Activated T-cell treated with anti-CD3 and anti-CD28 coated beads for 4 hours (primary cell): ENCODE measurements at places on chromosomes 12 and 14.

DNA sequence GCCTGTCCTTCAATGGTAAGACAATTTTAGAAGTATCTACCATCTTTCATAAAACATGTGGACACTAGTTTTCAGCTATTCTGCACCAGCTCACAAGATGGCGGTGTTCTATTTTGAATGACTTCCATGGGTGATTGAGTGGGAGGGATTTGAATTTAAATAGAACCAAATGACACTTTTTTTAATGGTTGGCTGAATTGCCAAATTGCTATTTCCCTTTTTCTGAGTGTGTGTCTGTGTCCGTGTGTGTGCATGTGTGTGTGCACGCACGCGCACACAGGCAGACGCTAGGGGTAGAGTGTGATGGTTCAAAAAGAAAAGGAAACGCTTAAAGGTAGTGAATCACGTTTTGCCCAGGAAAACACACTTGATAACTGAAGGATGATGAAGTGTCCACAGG is 362.6 kb downstream of the DAD1 start:
- no peak for DNase-seq

GRCh38 chr12:93624595-93625294 is 52.3 kb downstream of the SOCS2 start:
- no peak for DNase-seq

- DNase-seq, result no peak
These were observed 46.5 kb downstream of the NR1H4 start for GRCh38 chr12:100520048-100520769.

DNA sequence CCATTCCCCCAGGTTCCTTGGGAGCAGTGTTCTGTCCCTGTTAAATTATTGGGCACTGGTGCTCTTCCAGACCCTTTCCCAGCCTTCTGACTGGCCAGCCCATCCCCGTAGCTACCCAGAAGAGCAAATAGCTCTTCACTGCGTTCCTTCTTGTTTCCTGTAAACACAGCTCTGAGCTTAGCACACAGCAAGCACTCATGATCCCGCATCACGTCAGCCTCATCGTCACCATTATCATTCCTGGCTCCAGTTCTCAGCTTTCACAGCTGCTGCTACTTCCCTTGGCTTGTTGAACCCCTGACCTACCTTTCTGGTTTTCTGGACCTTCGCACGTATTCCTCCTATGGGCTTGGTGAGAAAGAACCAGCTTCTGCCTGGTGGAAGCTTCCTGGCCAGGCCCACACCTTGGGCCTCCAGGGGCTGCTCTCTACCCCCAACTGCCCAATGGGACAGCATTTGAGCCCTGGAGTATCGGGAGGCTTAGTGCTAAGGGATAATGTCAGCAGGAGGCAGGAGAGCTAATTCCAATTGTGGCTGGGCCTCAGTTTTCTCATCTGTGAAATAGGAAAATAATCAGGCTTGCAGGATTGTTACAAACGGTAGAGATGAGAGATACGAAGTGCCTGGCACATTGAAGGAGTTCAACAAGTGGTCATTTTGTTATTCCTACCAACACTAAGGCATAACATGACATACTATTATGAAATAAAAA is 22.6 kb upstream of the PAPOLA start:
- DNase-seq, result no peak

- no peak for DNase-seq
These were observed 9.9 kb downstream of the LGR5 start for GRCh38 chr12:71449373-71450070.

DNA sequence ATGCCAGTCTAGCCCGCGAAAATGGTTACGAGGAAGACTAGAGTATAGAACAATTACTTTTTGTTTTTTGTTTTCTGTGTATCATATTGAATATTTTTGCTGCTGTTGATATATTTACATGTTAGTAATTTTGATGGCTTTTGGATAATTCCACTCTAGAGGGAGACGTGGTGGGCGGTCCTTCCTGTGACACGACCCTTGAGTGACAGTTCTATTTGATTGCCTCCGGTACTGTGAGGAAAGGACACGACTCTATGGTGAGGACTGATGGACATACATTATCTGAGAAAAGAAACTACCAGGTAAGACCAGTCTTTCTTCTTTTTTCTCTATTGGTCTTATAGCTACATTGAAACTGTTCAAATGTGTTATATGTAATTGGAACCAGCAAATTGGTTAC is 34.7 kb downstream of the CNOT2 start:
- DNase-seq, result no peak

DNA sequence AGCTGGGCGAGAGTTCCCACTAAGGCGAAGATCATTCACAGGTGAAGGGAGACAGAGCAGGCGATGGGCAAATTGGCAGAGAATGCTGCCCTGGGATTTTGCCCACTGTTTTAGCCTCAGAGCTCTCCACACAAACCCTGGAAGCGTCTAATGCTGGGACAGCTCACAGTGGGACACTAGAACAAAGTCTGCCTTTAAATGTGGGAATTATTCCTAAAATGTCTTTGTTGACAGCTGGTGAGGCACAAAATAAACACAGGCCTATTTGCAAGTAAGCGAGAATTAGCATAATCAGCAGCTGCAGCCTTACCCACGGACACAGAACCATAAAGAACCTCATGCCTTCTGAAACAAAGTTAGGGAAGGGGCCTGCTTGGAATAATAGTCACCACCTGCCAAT is 824.5 kb downstream of the AACS start:
- DNase-seq, result no peak

GRCh38 chr12:107318806-107319532 is 225.6 kb upstream of the CRY1 start:
- no peak for DNase-seq

DNA sequence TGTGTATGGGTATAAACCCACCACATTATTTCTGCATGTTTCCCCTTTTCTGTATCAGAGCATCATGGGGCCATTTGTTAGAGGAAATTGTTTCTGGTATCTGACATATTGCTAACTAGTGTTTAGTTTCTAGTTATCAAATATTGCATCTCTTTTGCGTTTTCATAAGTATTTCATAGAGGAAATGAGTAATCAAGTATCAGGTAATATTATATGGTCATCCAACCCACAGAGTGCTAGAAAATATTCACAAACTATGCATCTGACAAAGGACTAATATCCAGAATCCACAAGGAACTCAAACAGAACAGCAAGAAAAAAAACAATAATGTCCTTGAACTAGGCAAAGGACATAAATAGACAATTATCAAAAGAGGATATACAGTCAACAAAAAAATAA is 258.9 kb upstream of the LRIG3 start:
- no peak for DNase-seq

- no peak for DNase-seq
These were observed 629 bp upstream of the TTC7B start for GRCh38 chr14:90816681-90817436.

- DNase-seq, result no peak
These were observed 35.2 kb upstream of the MDGA2 start for GRCh38 chr14:47710581-47710980.

DNA sequence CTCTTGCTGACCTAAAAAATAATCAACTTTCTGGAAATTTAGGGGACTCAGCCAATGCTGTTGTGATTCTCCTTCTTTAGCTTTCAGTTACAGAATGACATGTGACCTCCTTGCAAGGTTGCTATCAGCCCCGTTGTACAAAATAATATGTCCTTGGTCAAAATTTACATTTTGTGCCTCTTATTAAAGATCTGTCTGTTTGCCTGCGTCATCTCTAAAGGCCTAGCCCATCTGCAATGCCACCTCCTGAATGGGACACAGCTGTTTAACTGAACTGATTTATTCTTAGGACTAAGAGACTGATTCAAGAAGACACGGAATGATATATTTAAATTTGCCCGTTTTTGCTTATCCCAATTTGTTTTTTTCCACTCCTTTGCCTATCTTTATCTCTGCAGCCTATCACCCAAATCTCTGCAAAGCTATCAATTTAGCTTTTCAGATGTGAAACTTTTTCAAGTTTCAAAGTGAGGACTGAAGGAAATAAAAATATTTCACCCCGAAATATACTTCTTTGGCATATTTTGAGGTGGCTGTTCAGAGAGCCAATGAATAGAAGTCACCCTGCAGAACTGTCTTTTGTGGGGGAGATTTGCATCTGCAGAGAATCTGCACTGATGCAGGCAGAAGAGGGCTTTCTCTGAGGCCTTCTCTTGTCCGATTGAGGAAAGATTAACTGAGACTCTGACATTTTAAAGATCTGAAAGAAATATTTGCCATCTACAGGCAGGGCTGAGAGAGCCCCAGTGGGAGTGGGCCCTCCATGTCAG is 126.0 kb downstream of the VEZT start:
- no peak for DNase-seq

- DNase-seq, result no peak
These were observed 12.8 kb upstream of the RERG start for GRCh38 chr12:15234011-15234410.

- no peak for DNase-seq
These were observed 390.1 kb downstream of the DPF3 start for GRCh38 chr14:72503696-72504368.

GRCh38 chr12:22766911-22767420 is 142.0 kb downstream of the ETNK1 start:
- no peak for DNase-seq

DNA sequence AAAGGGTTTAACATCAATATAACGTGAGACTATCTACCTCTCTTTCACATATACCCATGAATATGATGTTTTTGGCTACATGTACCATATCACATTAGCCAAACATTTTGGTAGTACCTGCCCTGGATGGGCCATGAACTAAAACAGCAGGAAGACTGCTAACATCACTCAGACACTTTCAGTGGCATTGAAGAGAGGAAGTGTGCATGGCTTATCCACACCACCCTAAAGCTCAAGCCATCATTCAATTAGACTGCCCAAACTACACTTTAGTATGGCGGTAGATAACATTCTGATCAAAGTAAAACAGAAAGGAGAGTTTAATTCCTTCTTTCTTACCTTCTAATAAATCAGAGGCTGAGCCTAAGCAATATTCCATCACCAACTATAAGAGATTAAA is 103.0 kb downstream of the PEBP1 start:
- DNase-seq, result no peak

DNA sequence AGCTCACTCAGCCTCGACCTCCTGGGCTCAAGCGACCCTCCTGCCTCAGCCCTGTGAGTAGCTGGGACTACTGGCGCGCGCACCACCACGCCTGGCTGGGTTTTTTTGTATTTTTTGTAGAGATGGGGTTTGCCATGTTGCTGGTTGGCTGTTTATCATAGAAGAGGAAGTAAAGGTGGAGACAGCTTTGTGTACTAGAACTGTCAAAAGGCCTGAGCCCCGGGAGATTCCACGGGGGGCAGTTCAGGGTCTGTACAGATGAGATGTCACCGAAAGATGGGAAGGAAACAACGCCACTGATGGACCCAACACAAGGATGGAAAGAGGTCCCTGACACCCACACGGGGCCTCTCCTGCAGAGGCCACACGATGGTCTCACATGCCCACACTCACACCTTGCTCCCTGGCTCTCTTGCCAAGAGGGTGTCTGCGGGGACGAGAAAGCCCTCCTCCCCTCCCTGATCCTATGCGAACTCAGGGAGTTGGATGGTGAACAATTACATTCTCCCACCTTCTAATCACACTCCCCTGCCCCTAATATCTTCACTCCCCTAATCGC is 66.6 kb downstream of the KDM2B start:
- DNase-seq, result no peak

DNA sequence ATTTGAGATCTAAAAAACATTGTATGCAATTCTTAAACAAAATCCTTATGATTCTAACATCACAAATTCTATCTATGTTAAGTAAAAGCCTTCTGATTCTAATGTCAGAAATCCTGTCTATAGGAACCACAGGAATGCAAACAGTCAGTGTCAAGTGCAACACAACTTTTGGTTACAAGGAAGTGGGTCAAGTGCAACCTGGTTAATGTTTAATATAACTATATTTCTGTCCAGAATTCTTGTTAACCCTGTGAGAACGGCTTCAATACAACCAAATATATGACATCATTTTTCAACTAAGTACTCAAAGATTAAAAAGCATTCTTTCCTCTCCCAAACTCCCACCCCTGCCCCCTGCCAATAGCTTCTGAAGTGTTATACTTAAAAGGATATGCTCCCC is 107.9 kb upstream of the PLEKHA5 start:
- no peak for DNase-seq
